ENCODE measurements at places on chromosomes 7 and 10.

DNA sequence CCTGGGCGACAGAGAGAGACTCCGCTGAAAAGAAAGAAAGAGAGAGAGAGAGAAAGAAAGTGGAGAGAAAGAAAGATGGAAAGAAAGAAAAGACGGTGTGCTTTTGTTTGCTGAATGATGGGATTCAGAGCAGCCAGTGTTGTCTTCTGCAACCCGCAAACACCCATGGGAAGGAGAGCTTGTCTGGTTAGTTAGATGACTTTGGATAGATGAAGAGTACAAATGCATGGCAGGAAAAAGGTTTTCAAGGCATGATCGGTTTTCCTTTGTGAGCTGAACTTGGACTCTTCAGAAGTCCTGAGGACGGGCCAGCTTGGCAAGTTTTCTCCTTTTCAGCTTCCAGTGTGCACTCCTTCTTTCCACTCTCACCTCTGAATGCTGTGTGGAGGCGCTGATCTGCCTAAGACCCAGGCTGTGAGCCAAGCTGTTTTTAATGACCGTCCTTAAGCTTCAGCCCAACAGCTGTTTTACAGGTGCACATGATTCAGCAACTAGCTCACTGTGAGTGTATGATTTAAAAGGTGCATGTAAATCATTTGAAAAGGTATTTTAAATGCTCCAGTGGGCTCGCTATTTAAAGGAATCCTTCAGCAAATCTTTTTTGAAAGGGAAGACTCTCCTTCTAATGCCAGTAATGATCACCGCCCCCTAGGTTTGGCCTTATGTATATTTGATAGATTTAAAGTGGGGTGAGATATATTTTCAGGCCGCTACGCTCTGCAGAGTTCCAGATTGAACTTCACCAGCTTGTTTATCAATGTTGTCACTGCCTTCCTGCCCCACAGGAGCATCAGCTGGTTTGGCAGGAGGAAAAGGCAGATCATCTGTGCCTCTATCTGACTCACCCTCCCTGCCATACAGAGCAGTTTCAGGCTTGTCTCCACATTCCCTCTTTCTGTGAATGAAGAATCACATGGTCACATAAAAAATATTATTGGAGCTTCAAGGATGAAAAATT lies 115.0 kb downstream of the PLXDC2 start:
- no peak for DNase-seq

DNA sequence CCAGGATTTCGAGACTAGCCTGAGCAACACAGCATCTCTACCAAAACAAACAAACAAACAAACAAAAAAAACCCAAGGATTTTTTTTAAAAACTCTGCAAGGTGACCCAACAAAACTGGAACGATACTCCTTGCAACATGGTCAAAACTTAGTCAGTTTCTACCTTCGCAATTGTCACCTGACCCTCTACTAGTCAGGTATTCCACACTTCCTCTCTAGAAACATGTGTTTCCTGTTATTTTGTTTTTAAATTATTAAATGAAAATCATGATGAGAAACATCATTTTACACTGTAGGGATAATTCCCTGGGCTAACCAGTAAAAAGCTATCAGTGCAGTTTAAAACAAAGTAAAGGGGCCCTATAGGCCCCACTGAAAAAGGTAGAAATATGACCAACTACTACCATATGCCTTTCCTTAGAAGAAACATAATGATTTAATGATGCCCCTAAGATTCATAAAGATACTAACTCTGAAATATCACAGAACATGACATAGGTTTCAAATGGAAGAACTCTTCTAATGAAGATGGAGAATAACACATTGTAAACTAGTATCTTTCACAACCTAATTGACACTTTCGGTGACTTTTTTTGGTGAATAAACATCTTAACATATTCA lies 8.7 kb downstream of the BRAF start:
- DNase-seq, result no peak

DNA sequence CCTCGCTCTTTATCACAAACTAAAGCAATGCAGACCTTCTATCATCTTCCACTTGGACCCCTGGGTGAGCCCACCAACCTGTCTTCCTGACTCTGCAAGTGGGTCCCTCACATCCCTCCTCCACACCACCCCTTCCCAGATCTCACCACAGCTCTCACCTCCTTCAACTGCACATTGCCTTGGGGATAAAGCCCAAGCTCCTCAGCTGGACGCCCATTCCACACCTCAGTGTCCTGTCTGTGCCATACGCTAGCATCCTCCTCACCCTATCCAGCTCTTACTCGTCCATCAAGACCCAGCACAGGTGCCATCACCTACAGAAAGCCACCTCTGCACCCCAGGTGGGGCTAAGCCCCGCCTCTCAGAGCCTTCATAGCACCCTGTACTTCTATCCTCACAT lies 141.0 kb upstream of the LANCL2 start:
- DNase-seq, result no peak

- DNase-seq, result no peak
Observed at GRCh38 chr7:92798517-92799249, 37.7 kb downstream of the CDK6 start.

GRCh38 chr7:158093156-158093796 lies 494.3 kb downstream of the PTPRN2 start:
- DNase-seq, result no peak

GRCh38 chr10:60387531-60387930 lies 2.1 kb downstream of the ANK3 start:
- no peak for DNase-seq

DNA sequence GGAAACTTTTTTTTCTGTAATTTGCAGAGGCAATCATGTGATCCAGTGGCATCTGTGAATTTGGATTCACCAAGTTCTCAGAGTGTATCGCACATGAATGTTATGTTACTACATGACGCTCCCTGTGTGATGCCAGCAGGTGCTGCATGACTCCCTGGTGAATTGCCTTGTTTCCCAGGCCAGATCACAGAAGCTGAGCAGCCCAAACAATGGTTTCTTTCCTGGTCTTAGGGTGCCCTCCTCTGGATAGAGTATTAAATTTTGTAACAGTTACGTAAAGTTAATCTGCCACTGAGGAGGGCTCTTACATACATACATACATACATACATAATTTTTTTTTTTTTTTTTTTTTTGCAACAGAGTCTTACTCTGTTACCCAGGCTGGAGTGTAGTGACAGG lies 3.6 kb downstream of the ZSCAN21 start:
- peak; percentile 30 for DNase-seq

DNA sequence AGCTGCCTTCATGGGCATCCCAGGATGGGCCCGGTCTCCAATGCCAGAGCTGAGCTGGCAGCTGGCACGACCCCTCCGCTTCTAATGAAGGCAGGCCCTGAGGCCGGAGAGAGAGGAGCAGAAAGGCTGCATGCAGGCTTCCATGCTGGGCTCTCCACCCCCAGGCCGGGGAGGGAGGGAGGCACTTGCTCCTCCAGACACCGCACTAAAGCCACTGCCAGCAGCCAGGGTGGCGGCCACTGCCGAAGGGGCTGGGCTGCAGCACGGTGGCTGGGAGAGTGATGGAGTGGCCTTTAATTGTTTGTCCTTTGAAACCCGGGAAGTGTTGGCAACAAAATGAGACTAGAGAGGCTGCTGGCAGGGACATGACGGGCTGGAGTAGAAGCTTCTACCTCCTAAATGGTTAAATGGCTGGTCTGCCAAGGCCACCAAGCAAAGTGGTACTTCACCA lies 236.5 kb downstream of the SKAP2 start:
- DNase-seq, result no peak

- DNase-seq, result no peak
Observed at GRCh38 chr10:120580918-120581895, 124.2 kb downstream of the PLPP4 start.

- DNase-seq, result no peak
Observed at GRCh38 chr7:80770061-80770460, 131.6 kb downstream of the CD36 start.

Measured in CD4-positive, alpha-beta T cell treated with Interleukin-6 at 100 ng/mL for 8 hours (primary cell).